Fibroblast of skin of scalp (primary cell): ENCODE measurements at places on chromosomes 4 and X.
A peak's percentile ranks its signal among the peaks of the same experiment; 100 is the strongest.

GRCh38 chr4:13530823-13531624 is 13.3 kb downstream of the NKX3-2 start:
- no peak for DNase-seq

GRCh38 chr4:147768113-147768512 is 36.2 kb downstream of the ARHGAP10 start:
- DNase-seq = peak; percentile 72

DNA sequence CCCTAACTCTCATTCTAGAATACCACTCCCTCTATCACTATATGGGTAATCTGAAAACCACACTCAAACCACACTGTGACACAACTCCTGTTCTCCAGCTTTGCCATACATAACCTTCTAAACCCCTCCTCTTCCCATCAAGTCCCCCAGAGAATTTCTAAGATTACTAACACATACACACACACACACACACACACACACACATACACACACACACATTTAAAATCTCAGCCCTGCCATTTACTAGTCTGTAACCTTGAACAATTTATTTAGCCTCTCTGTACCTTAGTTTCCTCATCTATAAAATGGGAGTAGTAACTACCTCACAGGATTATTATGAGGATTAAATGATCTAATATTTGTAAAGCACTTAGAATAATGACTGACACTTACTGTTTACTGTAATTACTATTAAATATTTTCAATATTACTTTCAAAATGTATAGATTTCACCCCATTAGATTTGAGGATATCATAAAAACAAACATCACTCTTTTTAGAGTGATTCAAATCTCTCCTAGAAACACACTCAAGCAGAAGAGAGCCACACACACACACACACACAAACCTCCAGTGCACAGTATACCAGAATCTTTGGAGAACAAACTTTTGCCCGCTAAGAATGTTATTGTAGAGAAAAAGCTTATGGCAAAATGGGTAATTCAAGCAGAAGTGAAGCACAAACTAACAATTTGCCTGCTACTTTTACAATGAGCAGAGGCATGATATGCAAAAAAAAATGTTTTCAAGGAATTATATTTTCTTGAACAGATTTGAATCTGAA is 3.8 kb downstream of the ANKRD50 start:
- peak; percentile 71 for DNase-seq

- no peak for DNase-seq
Measured at GRCh38 chr4:62490635-62491034, 1290.5 kb downstream of the ADGRL3 start.

- DNase-seq = no peak
Measured at GRCh38 chrX:136858007-136858756, 22.3 kb downstream of the RBMX start.
